ENCODE measurements at places on chromosomes 5 and 9.

DNA sequence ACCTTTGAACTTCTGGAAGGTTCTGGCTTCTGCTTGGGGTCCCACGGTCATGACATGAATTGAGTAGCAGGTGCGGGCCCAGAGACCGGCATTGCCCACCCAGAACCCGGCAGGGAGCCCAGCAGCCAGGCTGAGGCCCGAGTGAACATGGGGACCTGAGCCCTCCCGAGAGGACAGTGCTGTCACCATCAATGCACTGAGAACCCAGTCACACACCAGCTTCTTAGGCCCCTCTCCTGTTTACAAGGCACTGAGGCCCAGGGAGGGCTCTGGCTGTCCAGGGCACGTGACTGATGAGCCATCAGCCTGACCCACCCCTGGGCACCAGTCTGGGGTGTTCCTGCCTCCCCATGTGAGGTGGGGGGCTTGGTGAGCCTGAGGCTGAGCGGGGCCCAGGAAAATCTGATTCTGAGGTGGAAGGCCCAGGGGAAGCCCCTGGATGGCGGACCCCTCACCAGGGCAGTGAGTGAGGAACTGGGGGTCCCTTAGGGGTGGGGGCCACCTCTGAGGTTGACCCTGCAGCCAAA, 60.3 kb upstream of the RNU6ATAC start:
- no peak for DNase-seq

DNA sequence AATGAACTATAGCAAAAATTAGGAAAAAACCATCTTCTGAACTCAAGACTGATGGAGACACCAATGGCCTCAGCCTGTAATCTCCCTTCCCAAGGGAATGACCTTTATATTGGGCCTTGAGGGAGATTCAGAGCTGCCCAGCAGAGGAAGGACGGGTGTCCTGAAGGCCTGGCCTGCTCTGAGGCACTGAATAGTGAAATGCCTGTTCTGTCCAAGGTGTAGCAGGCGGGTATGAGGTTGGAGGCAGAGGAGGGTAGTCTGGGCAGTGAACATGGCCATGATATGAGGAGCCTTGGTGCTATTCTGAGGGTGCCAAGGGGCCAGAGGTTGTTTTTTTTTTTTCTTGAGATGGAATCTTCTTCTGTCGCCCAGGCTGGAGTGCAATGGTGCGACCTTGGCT, 25.0 kb downstream of the PSD2 start:
- DNase-seq: no peak

DNA sequence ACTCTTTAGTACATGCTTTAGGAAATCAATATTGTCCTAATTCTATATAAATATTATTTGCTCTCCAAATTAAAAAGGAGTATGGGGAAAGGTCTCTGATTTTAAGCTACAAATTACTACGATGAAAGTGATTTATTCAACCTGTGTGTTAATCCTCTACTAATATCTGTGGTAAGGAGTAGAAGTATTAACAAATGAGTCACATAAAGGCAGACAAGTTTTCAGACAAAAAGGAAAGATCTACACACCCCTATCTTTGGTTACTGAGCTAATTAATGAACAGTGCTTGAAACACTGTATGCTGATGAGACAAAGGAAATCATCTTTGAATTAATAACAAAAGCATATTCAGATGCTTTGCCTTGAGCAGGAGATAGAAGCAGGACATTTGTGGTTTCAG, 15.9 kb downstream of the LOX start:
- no peak for DNase-seq

DNA sequence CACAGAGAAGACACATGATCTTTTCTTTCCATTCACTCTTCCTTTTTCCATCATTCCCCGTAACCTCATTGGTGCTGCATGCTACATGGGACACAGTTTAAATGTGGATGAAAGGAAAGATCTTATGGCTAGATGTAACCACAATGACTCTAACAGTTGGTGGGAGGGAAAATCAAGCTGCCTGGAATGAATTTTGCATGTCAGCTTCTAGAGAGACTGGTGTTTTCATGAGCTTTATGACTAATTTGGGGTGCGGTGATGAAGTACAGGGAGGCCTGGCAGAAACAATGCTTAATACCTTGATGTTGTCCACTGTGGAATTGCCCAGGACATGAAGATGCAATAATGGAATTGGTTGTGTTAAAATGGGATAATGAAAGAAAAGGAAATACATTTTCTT, 55.9 kb upstream of the MYO10 start:
- no peak for DNase-seq

DNA sequence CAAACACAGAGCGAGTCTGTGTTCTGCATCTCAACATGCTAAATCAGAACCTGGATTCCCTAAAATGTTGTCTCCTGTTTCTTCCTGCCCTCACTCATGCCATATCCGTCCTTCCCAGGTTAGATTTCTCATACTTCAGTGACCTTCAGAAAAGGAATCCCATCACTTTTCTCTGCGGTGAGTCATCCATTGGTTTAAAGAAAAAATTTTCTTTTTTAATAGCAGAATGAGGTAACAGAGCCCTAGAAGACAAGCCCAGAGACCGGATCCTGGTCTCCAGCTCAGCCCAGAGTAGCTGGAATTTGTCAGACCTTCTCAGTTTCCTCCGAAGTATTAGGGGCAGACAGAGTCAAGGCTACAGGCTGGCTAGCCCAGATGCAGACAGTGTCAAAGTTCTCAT, 143.2 kb upstream of the DMRT1 start:
- no peak for DNase-seq

GRCh38 chr9:129080601-129081387, at the start of gene DOLPP1:
Gene DOLPP1 (plus strand): TSS chr9:129081111. CDS start chr9:129081132, 21 bp downstream.
- peak; percentile 99 for DNase-seq

DNA sequence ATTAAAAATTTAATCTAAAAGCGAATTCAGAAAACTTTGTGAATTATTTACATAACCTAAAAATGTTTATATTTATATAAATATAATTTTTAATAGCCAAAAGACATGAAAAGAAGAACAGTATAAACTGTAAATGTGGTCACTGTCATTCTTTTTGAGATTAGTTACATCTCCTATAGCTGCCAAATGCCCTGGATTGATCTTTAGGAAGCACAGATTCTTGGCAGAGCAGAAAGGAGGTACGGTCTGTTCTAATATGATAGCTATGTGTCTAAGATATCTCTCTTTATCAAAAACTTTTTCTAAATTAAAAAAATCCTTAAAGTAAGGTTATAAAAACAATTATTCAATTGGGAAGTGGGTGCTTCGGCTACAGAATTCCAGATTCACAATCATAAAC, 151.0 kb downstream of the LPAR1 start:
- no peak for DNase-seq

GRCh38 chr5:137641148-137641547, 94.7 kb downstream of the KLHL3 start:
- no peak for DNase-seq

GRCh38 chr9:13857521-13857920, 456.4 kb downstream of the NFIB start:
- DNase-seq: no peak

DNA sequence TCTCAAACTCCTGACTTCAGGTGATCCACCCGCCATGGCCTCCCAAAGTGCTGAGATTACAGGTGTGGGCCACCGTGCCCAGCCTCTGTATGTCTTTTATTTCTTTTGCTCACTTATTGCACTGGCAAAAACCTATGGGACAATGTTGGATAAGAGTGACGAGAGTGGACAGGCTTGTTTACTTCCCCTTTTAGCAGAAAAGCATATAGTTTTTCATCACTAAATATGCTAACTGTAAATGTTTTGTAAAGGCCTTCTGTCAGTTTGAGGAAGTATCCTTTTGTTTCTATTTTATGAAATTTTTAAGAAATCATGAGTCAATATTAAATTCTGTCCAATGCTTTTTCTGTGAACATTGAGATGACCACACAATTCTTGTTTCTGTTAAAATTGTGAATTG, 103.3 kb downstream of the AUH start:
- DNase-seq: no peak

- no peak for DNase-seq
Measured at GRCh38 chr9:110334183-110334582, 3.5 kb downstream of the TXNDC8 start.

GRCh38 chr9:21972361-21972760, 21.8 kb downstream of the CDKN2A start:
- no peak for DNase-seq

- DNase-seq: no peak
Measured at GRCh38 chr5:160548949-160549645, 127.4 kb downstream of the PTTG1 start.

GRCh38 chr9:97695995-97696802, 941 bp downstream of the XPA start:
- no peak for DNase-seq

- DNase-seq: peak; percentile 34
Measured at GRCh38 chr9:94867281-94867841, 140.9 kb downstream of the AOPEP start.

DNA sequence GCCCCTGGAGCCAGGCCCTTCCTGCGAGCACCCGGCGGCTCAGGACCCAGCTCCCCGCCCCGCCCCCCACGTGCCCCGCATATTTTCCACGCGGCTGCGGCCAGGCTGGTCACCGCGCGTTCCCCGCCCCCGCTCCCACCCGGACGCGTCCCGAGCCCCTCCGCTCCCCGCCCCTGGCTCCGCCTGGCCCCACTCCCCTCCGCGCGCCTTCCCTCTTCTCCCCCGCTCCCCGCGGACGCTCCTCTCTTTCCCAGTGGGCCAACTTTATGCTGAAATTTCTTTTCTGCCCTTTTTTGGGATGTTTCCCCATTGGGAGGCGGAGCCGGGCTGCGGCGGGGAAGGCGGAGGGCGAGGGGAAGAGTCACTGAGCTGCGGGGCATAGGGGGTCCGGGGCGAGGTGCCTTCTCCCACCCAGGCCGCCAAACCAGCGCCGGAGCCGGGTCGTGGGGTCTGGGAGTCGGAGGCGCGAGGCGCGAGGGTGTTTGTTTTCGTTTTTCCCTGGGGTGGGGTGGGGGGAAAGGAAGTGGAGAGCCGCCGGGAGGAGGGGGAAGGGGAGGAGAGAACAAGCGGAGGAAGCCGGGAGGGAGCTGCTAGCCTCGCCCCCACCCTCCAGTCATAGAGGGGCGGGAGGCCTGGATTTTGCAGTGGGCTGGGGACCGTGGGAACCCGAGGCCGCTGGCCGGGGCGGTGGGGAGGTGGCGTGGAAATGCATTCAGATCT, 1.0 kb upstream of the TPM2 start:
- peak; percentile 23 for DNase-seq

GRCh38 chr9:94298949-94299599, 29.4 kb downstream of the NUTM2F start:
- no peak for DNase-seq

- no peak for DNase-seq
Measured at GRCh38 chr5:122565331-122565730, 209.5 kb upstream of the SNX2 start.

DNA sequence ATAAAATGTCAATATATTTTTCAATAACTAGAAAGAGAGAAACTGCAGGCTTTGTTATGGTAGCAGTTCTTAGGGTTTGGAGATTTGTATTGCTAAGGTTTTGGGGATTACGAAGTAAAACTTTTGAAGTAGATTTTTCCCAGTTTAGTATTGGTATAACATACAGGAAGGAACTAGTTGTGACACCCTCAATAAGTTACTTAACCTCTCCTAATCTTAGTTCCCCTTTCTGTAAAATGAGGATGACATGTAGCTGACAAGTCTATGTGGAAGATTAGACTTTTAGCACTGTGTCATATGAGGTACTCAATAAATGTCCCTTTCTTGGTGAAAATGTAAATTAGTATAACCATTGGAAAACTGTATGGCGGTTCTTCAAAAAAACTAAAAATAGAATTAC, 73.4 kb upstream of the ATG10 start:
- no peak for DNase-seq

GRCh38 chr9:12859704-12860251, 85.0 kb downstream of the LURAP1L start:
- DNase-seq: no peak

GRCh38 chr5:56962286-56962685, 10.4 kb upstream of the MIER3 start:
- DNase-seq: no peak

DNA sequence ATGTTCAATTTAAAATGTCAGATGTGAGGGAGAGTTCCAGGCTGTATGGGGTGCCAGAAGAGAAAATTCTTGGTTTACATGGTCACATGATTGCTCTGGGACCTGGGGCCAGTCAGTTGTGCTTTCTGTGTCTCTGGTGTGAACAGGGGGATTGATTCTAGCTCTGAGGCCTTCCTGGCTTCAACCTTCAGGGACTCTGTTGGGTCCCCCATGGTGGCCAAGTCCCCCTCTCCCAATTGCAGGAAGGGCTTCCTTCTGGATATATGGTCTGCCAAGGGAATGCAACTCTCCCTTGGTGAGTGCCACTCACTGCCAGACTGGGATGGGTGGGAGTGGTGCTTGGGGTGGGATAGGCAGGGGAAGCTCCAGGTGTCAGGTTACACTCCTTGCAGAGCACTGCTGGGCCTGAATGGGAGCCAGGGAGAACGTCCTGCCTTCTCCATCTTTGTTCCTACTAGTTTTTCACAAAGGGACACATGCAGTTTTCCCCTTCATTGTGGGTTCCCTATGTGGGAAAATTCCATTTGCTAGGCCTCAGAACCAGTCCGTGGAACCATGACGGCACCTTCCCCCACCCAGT, 153.2 kb downstream of the MELK start:
- no peak for DNase-seq

- DNase-seq: no peak
Measured at GRCh38 chr9:6930827-6931226, 173.1 kb downstream of the KDM4C start.

DNA sequence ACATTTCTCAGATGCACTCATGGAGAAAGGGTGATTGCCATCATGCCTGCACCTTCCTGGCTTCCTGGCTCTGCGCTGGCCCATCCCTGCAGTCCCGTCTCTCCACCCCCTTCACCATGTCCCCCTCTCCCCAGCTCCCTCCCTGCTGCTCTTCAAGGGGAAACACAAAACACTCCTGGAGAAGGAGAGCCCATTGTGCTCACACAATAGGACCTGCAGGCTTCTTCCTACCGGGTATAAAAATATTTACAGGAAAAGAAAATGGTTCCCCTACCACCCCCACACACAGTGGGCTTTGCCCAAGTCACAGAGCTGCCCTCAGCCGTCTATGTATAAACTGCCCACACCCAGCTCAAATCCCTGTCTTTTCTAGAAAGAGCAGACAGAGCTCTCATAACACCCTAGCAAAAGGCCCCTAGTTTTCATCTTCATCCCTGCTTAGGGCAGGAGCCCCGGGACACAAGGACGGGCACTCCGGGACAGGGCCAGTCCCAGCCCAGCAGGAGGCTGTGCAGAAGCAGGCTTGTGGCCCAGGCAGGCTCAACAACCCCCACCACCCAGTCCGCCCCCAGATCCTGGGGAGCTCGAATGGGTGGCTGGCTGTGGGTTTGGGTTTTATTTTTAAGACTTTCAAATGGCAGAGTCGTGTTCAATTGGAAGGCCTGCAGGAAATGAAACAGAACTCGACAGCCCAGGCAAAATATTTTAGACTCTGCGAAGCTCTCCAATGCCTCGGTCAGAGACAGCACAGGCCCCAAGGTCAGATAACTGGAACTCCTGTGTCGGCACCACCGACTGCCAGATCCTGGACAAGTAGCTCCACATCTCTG, 77.3 kb downstream of the LRSAM1 start:
- DNase-seq: no peak

GRCh38 chr9:14029806-14030374, 284.1 kb downstream of the NFIB start:
- DNase-seq: no peak
